Activated CD4-positive, alpha-beta memory T cell treated with anti-CD3 and anti-CD28 coated beads, Interleukin-2, amount 10 ng/mL, durations not matched to agents 7 days and 5 days (primary cell): ENCODE measurements at places on chromosomes 5 and 9. TPM values are rescaled to one million over a fixed set of nuclear protein-coding genes. Genes with fewer than 3 reads are reported as not detected.
A peak's percentile ranks its signal among the peaks of the same experiment; 100 is the strongest.

The ADAMTS19 gene
- total RNA-seq = not detected

- DNase-seq = no peak
Measured at GRCh38 chr5:174736331-174736721, 11.9 kb downstream of the MSX2 start.

The AFF4 gene
- total RNA-seq = 33.3 TPM

DNA sequence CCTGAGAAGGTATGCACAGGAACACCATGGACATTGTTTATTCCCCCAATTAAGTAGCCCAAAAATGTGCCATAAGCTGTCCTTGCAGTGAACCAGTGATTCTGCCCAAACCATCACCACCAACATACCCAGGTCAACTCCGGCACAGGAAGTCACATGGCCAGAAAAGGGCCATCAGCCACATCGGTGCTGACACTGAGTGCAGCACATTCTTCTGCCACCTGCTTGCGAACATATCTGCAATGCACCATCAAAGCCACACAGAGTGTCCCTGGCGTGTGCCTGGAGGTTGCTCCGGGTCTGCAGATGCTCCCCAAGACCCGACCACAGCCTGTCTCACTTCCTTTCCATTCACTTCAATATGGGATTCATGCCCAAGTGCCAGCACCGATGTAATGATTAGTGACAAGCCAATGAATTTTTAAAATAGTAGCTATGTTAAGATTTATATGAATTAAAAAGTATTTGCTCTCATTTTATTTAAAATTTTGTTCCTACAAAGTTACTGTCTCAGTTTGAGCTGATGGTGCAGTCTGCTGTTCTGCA lies 37.6 kb downstream of the SYK start:
- no peak for DNase-seq

The WWC1 gene
- not detected for total RNA-seq

DNA sequence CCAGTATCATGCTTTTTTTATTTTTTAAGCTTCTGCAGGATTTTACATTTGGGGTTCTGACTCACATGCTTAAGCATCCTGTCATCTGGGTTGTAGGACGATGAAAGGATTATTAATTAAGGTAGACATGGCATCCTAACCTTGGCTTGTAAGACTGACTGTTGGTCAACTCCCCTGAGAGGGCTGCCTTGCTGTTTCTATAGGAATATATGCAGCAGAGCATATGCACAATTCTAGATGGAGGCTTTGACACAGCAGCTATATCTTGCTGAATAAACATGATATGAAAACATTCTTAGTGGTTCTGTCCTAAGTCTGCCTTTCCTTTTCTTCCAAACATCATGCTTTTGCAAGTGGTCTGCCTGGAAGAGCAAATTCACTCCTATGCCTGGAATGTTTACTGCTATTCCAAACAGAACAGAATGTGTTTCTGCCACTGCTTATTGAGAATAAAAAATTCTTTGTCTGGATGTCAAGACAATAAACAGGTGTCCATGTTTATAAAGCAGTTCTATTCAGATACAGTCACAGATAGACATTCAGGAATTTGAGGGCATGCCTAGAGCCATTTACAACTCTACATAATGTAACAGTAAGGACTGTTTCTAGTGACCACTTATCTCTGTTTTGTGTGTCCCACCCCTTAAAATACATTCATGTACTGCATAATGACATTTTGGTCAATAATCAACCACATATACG lies 166.2 kb upstream of the PPP2R2B start:
- DNase-seq = no peak

The CCDC192 gene
- not detected for total RNA-seq

The DPH7 gene
- total RNA-seq = 34.2 TPM

GRCh38 chr5:154118893-154119336 lies 71.6 kb upstream of the GALNT10 start:
- no peak for DNase-seq

The STK10 gene
- total RNA-seq = 316 TPM

GRCh38 chr5:176818391-176819098 lies 8.2 kb downstream of the UNC5A start:
- DNase-seq = peak; percentile 55

GRCh38 chr9:92349771-92350739 lies 24.3 kb downstream of the CENPP start:
- no peak for DNase-seq

The PCDHGA2 gene
- not detected for total RNA-seq

DNA sequence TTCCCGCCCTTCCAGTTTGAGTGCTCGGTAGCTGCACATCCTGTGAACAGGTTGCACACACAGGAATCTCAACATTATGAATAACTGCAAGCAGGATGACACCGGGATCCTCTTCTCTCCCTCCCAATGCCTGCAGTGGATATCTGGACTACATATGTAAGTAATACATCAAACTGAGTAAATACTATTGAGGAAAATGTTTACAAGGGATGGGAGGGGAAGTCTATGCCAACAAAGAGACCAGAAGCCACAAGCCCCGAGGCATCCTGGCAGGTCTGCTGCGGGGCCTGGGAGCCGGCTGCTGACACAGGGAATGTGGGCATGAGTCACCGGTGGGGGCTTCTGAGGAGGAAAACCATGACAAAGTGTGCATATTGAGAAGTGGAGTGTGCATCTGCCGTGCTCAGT lies 8.6 kb upstream of the ANKRD33B start:
- no peak for DNase-seq

The SPINK7 gene
- not detected for total RNA-seq

The TNPO1 gene
- total RNA-seq = 78.3 TPM

The MYOZ3 gene
- total RNA-seq = not detected

DNA sequence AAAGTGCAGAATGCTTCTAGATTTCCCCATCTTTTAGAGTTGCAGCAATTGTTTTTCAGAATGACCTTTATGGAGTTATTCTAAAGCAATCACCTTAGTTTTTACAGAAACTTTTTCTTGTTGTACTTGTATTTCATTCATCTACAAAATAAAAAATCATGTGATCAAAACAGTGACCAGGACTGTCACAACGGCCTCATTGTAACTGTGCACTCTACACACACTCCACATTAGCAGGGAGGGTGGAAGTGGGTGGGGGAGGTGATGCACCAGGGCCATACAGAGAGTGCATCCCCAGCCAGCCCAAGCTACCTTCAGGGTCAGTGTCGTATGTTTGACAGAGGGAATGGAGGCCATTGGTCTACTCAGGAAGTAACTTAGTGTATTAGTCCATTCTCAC lies 26.9 kb downstream of the EGFLAM start:
- no peak for DNase-seq

DNA sequence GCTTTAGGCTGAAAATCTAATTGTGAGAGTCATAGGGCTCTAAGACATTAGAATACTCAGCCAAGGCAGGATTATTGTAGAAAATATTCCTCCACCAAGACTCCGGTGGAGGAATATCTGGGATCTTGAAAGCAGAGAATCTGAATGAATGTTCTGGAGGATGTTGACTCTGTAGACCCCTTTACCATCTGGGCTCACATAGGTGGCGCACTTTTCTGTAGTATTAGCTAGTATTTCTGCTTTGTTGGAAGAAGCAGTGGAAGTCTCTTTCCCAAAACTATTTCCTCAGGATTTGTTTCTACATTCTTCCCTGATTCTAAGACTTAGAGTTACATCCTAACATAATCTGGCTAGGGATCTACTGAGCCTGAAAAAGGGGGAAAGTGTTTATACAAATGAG lies 752.4 kb upstream of the SEMA6A start:
- DNase-seq = no peak

DNA sequence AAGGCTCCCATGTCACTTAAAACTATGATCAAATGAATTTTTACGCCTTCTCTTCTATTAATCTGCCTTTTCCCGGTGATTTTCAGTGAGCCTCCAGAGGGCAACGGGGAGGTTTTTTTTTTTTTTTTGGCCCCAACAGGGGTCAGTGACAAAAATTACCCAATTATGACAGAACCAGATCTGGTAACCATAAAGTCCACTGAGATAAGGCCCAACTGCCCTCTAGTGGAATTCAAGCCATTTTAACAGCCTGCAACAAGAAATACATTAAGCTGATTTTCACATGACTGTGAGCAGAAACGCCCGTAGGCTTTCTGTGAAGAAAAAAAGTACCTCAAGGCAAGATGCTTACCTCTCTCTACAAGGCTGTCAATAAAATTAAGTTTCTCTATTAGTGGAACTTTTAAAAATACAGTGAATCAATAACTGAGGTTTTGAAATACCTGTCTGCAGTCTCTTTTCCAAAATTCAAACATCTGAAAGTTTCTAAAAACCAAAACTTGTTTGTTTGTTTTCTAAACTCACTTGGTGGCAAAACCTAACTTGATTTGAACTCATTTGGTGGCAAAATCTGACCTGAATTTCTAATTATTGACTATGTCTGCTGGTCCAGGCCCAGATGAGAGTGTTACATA lies 49.7 kb upstream of the FST start:
- DNase-seq = no peak

- DNase-seq = no peak
Measured at GRCh38 chr9:116716438-116716837, 29.3 kb downstream of the TRIM32 start.

- no peak for DNase-seq
Measured at GRCh38 chr5:150492621-150493020, 15.3 kb upstream of the NDST1 start.

DNA sequence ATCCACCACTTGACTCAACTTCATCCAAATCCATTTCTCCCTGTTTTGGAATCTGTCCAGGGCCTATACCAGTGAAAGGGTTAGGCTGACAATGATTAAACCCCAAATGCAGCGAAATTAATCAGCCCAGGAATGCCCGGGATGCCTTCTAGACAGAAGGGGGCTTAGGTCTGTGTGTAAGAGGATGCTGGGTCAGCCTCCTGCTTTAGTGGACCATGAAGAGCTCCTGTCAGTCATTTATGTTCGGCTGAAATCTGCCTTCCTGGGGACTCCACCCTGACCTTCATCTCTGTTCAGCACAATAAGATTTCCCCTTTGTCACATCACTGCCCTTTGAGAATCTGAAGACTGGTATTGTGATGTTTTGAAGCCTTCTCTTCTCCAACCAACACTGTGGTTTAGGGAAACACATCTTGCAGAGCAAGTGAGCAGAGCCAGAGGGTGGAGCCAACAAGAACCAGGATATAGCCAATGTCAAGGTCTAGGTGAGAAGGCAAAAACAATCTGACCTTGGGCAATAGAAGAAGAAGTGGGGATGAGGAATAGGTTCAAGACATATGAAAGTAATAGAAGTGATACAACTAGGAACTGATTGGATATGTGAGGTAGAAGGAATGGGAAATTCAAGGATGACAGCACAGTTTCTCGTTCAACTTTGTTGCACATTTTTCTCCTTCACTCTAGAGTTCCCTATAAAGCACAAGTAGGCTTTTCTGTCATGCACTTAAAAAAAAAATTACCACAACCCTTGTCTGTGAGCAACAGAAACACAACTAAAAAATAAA lies 234.4 kb downstream of the ARHGAP26 start:
- DNase-seq = no peak

DNA sequence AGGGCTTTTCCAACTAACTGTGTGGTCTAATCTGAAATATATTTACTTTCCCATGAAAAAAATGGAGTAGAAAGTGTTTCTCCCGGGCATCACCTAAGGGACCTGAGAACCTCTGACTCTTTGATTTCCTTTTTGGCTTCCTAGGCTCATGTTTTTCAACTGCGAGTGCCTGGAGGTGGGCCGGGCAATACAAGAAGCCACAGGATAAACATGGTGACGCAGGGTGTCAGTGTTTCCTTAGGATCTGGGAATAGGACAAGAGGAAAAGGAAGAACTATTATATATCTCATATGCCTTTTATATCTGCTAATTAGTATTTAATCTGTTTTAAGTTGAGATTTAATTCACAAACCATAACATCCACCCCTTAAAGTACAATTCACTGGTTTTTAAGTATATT lies 11.4 kb upstream of the LECT2 start:
- DNase-seq = no peak
